ENCODE measurements at places on chromosomes 4 and X. TPM values are rescaled to one million over a fixed set of nuclear protein-coding genes. Genes with fewer than 3 reads are reported as not detected.
A peak's percentile ranks its signal among the peaks of the same experiment; 100 is the strongest.

Gene CACNA1F
- total RNA-seq, result 0.05 TPM

Gene GAGE1
- not detected for total RNA-seq

Gene PCYT1B
- total RNA-seq, result not detected

Gene DRD5
- not detected for total RNA-seq

Gene PPEF2
- not detected for total RNA-seq

Gene FAM47E
- total RNA-seq, result not detected

Gene MAGEC3
- total RNA-seq, result not detected

Gene RGN
- not detected for total RNA-seq

- DNase-seq, result peak; percentile 22
Observed at GRCh38 chrX:15471028-15471427, 22.1 kb downstream of the PIR start.

DNA sequence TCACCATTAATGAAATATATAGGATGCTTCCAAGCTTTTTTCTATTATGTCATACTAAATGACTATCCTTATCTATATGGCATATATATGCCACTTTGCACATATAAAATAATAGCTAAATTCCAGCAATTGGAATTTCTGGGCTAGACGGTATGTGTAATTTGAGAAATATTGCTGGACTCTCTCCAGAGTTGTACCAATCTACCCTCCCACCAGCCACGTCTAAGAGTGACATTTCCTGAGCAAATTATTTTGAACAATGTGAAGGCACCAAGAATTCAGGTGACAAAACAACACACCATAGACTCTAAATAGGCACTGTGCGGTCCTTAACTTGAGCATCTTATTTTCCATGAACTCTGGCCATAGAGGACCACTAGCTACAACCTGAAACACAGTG is 62.3 kb downstream of the RFC1 start:
- DNase-seq, result no peak

DNA sequence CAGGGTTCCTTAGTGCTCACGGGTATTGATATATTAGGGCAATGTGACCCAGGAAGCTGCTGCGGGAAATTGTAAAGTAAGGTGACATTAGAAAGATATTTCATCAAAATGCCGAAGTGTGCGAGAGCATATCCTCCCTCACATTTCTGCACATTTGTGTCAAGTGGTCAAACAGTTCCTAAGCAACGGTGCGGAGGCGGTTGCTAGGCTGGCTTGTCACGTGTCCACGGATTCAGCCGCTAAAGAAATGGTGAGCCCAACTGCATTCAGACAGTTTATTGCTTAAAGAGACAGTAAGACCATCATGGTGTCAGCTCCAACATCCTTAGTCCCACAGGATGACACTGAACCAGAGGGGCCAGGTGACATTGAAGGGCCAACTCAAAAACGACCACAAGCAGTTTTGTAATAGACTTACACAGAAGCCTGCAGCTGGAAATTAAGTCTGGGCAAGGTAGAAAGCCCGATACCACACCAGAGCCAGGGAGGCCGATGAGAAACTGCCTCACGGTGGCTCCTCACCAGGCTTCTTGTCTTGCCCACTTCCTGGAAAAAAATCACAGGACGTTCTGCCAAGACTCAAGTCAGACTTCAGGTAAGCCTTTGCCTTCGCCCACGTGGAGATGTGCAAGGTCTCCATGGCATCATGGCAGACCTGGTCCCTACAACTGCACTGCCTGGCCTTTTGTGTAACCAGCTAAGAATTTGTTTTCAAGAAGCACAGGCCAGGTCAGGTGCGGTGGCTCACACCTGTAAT is 50.4 kb downstream of the USP11 start:
- peak; percentile 0 for DNase-seq

- DNase-seq, result peak; percentile 1
Observed at GRCh38 chrX:129983575-129984110, 1.2 kb downstream of the BCORL1 start.

GRCh38 chrX:56219700-56220099 is 12.5 kb upstream of the KLF8 start:
- DNase-seq, result no peak

DNA sequence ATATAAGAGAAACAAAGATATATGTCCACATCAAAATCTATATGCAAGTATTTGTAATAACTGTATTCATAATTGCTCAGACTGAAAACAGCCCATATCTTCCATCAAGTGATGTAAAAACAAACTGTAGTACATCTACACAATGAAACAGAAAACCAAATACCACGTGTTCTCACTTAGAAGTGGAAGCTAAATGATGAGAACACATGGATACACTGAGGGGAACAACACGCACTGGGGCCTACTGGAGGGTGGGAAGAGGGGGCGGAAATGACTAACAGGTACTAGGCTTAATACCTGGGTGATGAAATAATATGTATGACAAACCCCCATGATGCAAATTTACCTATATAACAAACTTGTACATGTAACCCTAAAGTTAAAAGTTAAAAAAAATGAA is 42.7 kb downstream of the UBA6 start:
- no peak for DNase-seq

DNA sequence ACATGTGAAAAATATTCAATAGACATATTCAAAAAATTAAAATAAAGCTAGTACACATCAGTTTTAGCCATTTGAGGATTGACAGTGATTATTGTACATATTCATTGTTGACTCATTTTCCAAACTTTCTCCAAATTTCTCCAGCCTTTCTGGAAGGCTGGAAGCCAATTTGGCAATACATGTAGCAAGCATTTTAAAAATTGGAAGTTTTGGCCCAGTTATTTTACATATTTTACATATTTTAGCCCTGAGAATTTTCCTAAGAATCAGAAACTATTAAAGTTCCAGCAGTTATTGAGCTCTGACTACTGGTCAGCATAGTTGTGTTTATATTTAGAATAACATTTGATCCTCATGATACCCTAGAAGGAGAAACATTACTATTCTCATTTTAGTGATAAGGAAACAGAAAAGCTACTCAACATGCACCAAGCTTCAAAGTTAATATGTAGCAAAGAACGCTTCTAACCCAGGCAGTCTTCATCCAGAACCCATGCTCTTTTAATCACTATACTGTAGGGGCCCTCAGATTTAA is 3.2 kb downstream of the CABS1 start:
- DNase-seq, result no peak

DNA sequence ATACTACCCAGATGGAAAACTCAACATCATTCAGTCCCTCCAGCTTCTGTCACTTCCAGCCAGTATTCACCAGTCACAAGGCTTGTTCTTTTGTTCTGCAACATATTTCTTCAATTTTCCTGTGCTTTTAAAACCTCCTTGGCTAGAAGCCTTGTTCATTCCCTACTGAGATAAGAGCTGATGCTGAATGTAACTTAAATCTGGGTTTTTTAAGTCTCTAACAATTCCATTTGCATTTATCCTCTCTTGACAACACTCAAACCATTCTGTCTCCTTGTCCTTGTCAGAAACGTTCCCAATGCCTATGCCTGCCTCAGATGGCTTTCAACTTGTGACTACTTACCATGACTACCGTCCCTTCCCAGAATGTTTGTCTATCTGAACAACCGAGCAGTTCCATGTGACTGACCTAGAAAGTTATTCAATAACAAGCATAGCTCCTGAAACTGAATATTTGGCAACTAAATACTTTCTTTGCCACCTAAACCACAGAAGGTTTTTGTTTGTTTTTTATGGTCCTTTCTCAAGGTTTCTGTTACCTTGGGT is 682.9 kb upstream of the GALNTL6 start:
- DNase-seq, result no peak

DNA sequence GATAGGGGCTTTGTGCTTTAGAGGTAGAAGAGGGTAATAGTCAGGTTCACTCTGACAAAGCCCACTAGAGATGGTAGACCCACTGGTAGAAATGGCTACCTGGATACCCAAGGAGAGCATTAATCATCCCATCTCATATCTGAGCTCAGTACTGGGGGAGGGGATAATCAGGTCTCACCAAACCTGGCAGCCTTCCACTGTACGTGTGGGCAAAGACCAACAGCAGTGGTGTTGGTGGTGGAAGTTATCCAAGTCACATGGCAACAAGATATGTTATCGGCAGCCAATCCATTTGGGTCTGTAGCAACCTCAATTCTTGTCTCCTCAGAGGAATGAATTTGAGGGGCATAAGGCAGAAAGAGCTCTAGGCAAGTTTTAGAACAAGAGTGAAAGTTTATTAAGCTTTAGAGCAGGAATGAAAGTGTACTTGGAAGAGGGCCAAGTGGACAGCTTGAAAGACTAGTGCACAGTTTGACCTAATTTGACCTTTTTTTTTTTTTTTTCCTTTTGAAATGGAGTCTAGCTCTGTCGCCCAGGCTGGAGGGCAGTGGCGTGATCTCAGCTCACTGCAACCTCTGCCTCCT is 67.0 kb upstream of the CXCL13 start:
- no peak for DNase-seq

DNA sequence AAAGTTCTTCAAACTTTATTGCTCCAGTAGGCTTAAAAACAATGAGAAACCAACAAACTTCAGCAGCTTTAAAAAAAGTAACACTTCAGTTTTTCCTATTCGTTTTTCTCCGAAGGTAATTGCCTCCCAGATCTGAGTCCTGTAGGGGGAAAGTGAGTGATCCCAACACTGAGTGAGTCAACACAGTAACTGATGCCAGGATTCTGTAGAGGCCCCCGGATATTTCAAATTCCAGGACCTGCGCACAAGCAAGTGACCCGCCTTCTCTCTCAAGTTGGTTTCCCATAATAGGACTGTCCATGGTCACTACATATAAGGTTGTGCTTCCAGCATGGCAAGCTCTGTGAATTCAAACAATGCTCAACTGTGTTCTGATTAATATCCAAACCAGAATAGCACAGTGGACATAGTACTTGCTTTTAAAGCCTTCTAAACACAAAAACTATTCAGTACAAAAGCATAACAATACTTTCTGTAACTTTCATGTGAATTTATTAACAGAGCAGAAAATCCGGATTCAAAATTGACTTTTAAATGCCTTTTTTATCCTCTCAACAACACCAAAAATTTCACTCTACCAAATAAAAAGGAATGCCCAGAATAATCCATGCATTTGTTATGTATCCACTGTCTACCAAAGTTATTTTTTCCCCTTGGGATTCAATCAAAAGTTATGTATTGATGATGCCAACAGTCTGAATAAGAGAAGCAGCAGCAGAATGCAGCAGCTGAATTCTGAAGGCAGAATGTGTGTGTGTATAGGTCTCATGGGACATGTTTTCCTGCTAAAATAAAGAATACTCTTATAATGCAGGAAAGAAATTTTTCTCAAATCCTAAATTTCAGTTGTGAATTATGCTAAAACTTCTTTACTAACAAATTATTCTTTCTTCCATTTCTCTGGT is at the start of gene DMD:
TSS of gene DMD (minus strand) at position 194 of the 905 bp plus-strand sequence. CDS start 237 bp downstream, outside the sequence.
- no peak for DNase-seq

GRCh38 chr4:6027392-6027791 is 9.2 kb upstream of the C4orf50 start:
- no peak for DNase-seq

GRCh38 chr4:126899331-126899801 is 733.4 kb upstream of the INTU start:
- DNase-seq, result no peak

GRCh38 chr4:47930971-47931804 is 16.8 kb upstream of the NFXL1 start:
- no peak for DNase-seq

- no peak for DNase-seq
Observed at GRCh38 chr4:141003193-141003592, 130.1 kb downstream of the RNF150 start.

DNA sequence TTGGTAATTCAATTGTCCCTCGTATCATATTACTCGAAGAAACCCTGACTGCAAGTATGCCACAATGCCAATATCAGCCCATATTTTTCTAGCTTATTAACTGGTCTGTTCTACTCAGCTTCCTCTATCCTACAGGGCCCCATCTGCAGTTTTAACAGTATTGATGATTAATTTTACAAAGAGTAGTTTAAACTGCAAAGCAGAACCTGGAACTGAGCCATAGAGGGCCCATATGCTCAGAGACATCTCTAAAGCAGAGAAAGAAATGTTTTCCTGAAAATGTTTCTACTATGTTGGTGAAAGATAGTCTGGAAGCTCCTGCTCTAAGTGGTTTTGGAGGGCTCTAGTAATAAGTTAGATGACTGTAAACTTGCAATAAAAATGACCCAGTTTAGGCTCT is 259.4 kb upstream of the CENPE start:
- no peak for DNase-seq

DNA sequence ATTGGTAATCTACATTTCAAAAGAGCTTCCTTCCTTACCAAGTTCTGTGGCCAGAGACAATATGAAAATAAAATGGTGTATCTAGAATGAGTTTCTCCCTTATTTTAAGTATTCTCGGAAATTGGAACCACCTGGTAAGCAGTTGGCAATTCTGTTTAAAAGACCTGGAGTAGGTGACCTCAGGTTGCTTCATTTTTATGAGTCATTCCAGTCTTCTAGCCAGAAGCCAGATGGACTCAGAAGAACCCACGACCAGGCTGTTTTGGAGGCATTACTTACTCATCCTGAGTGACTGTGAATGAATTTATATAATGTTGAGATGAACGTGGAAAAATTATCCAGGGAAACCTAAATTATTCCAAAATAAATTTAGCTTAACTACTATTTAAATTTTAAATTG is 9.1 kb downstream of the BMPR1B start:
- DNase-seq, result no peak

- DNase-seq, result no peak
Observed at GRCh38 chrX:78283511-78283910, 43.9 kb downstream of the CYSLTR1 start.

DNA sequence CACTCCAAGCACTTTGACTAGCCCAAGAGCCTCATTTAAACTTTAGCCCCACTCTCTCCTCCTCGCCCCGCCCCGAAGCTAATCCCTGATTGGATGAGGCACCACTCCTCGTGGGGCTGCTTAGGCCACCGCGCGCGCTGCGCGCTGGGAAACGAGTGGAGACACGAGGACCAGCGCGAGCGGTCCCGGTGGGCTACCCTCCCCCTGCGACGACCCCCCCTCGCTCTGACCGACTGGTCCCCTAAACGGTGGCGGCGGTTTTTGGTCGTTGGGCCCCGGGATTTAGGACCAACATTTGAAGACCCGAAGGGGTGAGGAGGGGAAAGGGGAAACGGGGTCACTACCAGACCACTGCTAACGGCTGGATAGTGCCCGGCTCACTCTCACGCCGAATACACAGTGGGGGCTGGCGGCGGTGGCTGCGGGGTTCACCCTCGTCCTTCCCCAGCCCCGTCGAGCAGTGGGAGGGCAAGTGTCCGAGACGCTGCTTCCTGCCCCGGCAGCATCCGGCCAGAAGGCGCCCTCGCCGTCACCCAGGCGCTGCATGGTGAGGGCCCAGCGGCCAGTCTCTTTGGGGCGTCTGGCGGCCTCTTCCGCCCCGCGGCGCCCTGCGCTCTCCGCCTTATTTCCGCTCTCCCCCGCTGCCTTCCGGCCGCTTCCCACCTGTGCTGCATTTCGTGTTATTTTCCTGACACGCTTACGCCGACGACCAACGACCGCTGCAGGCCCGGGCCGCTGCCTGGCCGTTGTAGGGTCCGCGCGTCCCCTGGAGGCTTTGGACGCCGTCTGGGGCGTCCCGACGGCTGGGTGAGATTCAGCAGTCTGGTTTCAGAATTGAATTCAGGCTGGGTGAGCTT is at the start of gene RBM46:
TSS of gene RBM46 (plus strand) at position 147 of the 857 bp plus-strand sequence. CDS start 15,481 bp downstream, outside the sequence.
- DNase-seq, result no peak

- no peak for DNase-seq
Observed at GRCh38 chr4:110418641-110419040, 57.3 kb upstream of the ENPEP start.

- DNase-seq, result no peak
Observed at GRCh38 chr4:8333726-8334460, 64.3 kb downstream of the HTRA3 start.

Measured in activated T-helper 1 cell treated with anti-CD3 and anti-CD28 coated beads, Interleukin-12 subunit alpha, Interleukin-12 subunit beta, Interleukin-2, Interleukin-4 antibody, amounts not matched to agents 30 ng/mL and 10 ng/mL and 1 ng/mL, durations not matched to agents 14 hours and 24 hours and 36 hours (primary cell).